ENCODE measurements at places on chromosomes 6 and 20.
A peak's percentile ranks its signal among the peaks of the same experiment; 100 is the strongest.

DNA sequence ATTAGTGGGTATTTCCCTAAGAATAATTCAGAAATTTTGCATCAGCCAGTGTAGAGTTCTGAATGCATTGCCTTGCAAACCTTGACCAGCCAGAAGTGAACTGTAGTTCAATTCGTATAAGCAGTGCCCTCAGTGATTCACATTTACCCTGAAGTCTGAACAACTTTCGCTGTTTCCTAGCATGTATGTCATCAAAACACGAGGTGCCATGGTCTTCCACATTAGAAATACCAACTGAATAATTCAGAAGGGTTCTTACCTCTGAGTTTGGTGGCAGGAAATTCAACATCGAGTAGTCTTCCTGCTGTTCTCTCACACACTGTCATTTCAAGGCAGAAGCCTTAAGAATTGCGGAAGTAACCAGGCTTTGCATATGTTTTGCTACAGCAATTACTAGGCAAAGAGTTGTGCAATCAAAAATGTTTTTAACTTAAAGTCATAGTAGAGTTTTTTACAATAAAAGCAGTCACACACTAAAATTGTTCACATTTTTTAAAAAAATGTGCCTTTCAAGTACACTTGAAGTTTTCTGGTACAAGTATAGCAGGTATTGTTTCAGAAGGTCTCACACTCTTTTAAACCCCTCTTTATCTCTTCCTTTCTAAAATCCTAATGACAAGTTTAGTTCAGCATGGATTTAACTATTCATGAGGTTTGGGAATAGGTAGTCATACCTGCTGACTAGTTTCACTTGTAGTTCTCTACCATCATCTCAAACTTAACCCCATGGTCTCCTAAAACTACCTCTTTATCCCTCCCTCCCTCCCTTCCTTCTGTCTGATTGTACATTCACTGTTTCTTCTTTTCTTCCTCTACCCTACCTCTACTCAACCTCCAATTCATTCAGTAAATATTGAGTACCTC is 118.3 kb downstream of the STXBP5 start:
- peak; percentile 13 for DNase-seq

- DNase-seq = peak; percentile 69
Measured at GRCh38 chr20:11387189-11387754, 530.4 kb upstream of the BTBD3 start.

GRCh38 chr6:31971993-31972708 is at the start of gene DXO:
Gene DXO (minus strand): TSS chr6:31972138. CDS start chr6:31971675, 463 bp downstream.
- peak; percentile 99 for DNase-seq

- DNase-seq = no peak
Measured at GRCh38 chr6:21965016-21965415, 331.8 kb downstream of the PRL start.

GRCh38 chr6:110328259-110328658 is 29.9 kb downstream of the METTL24 start:
- DNase-seq = peak; percentile 35

- DNase-seq = no peak
Measured at GRCh38 chr6:30074331-30075093, 1.1 kb downstream of the RNF39 start.

GRCh38 chr6:10576226-10576625 is 55.1 kb downstream of the GCNT2 start:
- no peak for DNase-seq

DNA sequence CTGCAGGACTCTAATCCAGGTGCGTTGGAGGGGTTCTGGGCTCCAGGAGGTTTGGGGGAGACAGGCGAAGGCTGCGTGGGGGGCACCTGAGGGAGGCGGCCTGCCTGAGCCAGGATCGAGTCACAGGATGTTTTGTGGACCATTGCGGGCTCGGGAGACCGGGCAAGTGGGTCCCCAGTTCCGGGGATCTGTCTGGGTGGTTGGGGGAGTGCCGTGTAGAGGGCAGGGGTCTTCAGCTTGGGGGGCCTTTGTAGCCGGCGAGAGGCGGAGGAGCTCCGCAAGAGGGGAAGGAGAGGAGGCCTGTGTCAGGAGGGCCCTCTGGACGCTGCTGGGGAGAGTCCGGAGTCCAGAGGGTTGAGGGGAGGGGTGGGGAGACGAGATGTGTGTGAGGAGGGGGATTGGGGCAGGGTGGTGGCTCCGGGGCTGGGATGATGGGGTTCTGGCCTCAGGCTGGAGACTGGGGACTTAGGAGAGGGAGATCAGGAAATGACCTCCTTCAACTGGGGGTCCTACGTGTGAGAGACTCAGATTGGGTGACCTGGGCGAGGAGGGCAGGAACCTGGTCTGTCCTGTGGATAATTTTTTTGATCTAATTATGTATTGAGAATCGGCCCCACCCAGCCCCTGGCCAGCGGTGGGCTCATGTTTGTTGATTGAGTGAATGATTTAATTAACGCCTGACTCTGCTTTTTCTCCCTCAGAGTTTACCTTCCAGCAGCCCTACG is 505 bp downstream of the SNAI1 start:
- DNase-seq = no peak

DNA sequence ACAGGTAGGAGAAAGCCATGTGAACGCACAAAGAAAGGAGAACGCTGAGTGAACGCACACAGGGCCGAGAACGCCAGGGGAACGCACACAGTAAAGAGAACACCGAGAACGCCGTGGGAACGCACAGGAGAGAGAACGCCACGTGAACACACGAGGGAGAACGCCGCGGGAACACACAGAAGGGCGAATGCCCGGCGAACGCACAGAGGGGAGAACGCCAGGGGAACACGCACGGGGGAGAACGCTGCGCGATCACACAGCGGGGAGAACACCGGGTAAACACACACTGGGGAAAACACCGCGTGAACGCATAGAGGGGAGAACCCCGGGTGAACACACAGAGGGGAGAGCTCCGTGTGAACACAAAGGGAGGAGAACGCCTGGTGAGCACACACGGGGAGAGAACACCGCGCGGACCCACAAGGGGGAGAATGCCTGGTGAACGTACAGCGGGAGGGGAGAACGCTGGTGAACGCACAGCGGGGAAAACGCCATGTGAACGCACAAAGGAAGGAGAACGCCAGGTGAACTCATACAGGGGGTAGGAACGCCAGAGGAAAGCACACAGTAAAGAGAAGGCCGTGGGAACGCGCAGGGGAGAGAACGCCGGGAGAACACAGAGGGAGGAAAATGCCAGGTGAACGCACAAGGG is 55.3 kb downstream of the RNASET2 start:
- DNase-seq = no peak

- no peak for DNase-seq
Measured at GRCh38 chr6:89009624-89010059, 46.2 kb upstream of the RNGTT start.

DNA sequence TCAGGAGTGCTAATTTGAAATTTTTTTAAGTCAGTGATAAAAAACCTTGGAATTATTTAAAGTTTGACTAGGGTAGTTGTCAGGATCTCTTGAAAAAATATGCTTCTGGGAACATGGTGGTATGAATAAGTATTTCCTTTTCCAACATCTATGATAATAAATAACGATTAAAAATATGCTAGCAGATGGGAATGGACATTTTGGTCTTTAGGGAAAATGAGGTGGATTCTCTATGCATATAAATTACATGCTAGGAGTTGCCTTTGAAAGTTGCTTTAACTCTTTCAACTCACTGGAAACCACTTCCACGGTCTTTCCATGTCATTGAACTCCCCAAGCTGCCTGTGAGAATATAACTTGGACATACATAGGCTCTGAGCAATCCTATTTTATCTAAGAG is 731.5 kb upstream of the MARCKS start:
- DNase-seq = no peak

GRCh38 chr6:149213829-149214228 is 103.7 kb upstream of the TAB2 start:
- DNase-seq = peak; percentile 69

DNA sequence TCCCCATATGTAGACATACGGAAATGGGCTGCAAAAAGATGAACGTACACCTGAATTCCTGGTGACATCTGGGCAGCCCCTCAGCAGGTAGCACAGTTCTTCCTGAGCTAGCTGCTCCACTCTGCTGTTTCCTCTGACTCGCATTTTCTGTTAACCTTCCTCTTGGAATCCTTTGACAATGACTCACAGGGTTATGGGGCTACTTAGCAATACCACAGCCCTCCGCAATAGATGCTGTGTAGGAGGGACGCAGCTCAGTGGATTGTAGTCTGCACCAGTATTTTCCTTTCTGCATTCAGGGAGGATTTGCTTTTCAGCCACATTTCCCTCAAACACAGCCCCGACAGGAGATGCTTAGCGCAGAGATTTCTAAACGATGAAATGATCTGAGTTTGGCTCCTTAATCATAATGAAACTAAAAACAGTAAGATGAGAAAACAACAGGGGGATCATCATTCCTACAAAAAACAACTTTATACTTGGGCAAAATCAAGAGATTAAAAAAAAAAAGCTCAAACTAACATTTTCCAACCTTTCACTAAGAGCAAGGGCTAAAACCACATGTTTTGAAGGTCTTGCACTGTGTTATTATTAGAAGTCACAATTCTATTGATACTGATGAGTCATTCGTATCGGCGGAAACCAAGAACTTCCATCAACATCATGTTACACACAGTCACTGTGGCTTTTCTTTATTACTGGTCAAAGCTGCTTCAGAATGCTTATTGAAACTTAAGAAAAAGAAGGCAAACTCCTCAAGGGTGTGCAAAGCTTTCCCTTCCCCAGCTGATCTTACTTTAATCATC is 12.2 kb downstream of the BACH2 start:
- peak; percentile 92 for DNase-seq

DNA sequence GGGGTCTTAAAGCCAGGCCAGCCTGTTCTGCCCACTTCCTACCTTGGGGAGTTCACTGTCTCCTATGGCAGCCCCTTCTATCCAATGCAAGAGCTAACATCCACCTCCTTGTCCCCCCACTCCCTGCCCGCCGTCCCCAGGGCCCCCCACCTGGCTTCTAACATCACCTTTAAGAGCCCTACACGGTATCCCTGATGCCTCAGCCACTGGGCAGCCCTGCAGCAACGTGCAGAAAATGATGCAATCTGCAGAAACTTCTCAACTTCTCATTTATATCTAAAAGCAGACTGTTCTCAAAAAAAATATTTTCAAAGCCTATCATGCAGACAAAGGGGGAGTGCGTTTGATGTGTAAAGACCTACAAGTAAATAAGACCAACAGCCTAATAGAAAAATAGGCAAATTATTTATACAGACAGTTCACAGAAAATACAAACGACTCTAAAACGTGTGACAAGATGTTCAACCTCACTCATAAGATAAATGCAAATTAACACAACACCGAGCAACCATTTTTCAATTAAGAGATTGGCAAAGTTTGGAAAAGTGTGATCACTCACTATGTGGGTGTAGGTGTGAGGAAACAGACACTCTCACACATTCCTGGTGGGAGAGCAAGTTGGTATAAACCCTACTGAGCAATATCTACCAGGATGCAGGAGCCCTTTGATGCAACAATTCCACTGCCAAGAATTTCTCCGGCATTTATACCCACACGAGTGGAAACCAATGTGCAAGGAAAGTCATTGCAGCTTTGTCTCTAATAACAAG is 15.1 kb upstream of the HCK start:
- peak; percentile 16 for DNase-seq

- DNase-seq = no peak
Measured at GRCh38 chr6:139262519-139263300, 29.1 kb downstream of the TXLNB start.

- no peak for DNase-seq
Measured at GRCh38 chr6:169518451-169518850, 183.4 kb downstream of the WDR27 start.

DNA sequence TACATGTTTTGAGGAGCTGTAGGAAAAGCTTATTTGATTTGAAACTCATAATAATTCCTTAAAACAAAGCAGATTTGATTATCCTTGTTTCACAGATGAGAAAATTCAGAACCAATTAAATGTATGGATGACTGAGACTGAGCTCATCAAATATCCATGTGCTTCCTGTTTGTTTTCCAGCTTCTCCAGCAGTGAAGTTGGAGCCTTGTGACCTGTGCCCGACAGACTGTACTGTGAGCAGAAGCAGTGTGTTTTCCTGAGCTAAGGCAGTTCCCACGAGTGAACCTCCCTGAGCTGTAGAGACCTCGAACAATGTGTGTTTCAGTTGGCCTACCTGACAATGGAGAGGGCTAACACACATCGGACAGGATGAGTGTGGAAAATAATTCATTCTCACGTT is 599.5 kb upstream of the NRSN1 start:
- DNase-seq = peak; percentile 9

DNA sequence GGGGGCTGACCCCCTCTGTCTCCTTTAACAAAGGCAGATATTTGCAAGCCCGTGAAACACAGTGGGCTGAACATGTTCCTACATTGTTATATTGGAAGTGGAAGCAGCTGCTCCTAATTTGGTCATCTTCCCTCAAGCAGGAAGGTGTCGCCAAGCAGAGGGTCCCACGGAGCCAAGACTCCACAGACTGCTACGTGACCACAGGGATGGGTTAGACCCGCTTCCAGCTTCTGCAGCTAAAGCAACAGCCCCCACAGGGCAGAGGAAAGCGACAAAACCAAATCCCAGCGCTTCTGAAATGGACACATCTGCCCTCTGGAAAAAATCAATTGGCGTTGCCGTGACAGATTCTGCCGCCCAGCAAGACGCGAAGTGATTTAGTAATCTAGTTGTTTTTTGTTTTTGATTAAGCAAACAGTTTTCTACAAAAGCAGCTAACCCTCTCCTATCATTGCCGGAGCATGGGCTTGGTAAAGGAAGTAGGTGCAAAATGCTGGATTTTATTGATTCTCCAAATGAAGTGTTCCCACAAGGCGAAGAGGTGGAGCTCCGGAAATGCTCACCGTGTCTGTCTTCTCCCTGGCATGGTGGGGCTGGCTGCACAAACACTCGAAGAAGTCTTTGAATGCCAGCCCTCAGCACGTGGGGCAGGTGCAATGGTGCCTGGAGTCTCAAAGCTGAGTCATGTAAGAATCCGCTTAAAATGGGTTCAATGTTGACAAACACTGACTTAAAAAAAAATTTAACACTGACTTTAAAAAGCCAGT is 79.4 kb upstream of the FRMD1 start:
- peak; percentile 79 for DNase-seq

GRCh38 chr20:35893942-35894341 is 60.4 kb downstream of the SCAND1 start:
- DNase-seq = no peak

DNA sequence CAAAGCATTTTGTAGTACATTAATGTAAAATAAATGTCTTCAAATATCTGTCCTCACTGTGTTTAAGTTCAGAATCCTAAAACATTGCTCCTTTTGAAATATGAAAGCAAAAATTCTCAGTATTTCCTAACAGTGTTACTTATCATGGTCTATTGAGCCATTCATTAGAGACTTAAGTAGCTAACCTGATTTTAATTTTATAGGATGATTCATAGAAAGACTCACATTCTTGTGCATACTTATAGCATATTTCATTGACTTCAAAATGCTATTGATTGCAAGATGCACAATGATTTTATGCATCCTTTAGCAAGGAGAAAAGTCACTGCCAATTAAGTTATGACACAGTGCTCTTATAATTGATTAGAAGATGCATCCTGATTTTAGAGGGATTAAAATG is 85.7 kb downstream of the HIVEP1 start:
- no peak for DNase-seq

GRCh38 chr6:108168090-108168463 is 2.3 kb downstream of the NR2E1 start:
- DNase-seq = no peak

- peak; percentile 95 for DNase-seq
Measured at GRCh38 chr6:34243901-34244884, 4.6 kb downstream of the SMIM29 start.
